ENCODE measurements at places on chromosomes 16 and 17.

- DNase-seq: no peak
Measured at GRCh38 chr16:83266848-83267553, 540.8 kb upstream of the HSBP1 start.

DNA sequence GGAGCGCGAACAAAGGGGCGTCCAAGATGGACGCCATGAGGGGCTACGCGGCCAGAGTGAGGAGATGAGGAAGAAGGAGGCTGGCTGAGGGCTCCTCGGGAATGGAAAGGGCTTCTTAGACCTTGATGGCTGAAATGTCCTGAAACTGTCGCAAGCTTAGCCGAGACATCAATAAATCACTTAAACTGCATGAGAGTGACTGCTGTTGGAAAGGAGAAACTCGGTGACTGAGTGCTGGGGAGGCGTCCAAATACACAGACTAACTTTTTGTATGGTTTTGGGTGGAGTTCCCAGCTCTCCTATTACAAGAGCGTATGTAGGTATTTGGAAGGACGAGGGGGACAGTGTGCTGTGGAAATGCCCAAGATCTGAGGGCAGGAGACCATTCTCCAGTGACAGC, 1.4 kb upstream of the GEMIN4 start:
- DNase-seq: no peak

- DNase-seq: peak; percentile 2
Measured at GRCh38 chr16:6081320-6081976, 983.9 kb upstream of the EEF2KMT start.

- DNase-seq: no peak
Measured at GRCh38 chr16:11050944-11051343, 106.6 kb downstream of the CLEC16A start.

DNA sequence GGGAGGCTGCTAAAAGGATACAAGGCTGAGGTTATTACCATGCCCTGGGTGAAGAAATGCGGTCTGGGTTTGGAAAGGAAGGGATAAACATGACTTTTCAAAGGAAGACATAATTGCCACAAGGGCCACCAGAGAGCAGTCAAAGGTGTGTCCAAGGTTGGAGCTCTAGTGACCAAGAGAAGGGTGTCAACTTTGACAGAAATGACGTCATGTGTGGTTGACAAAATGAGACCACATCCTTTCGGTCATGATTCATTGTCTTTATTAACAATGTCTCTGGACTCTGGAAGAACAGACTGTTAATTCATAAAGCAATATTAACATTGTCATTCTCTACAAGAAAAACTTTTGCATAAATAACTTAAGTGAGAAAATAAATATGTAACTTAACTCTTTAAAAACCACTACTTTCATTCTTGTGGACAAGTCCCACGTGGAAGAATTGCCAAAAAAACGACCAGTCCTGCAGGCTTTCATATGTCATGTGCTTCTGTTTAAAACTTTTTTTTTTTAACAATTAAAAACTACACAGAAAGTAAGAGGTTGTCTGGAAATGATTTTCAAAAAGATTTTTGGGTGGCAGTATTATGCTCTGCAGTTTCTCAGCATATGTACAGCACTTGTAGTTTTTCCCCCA, 5.0 kb downstream of the SOST start:
- peak; percentile 68 for DNase-seq

Data from fibroblast of skin of back (primary cell).